ENCODE measurements at places on chromosomes 2 and 18.

- no peak for DNase-seq
Measured at GRCh38 chr2:221282386-221282785, 289.7 kb downstream of the EPHA4 start.

GRCh38 chr2:43737097-43737854 lies 36.6 kb upstream of the DYNC2LI1 start:
- DNase-seq, result no peak

- DNase-seq, result no peak
Measured at GRCh38 chr18:8073167-8073566, 506.1 kb downstream of the PTPRM start.

- DNase-seq, result no peak
Measured at GRCh38 chr2:154402213-154402612, 296.3 kb upstream of the KCNJ3 start.

- no peak for DNase-seq
Measured at GRCh38 chr2:130380096-130380934, 24.5 kb downstream of the PTPN18 start.

- DNase-seq, result no peak
Measured at GRCh38 chr2:159086342-159086741, 117.9 kb downstream of the TANC1 start.

GRCh38 chr2:71788186-71788525 lies 334.8 kb downstream of the DYSF start:
- no peak for DNase-seq

DNA sequence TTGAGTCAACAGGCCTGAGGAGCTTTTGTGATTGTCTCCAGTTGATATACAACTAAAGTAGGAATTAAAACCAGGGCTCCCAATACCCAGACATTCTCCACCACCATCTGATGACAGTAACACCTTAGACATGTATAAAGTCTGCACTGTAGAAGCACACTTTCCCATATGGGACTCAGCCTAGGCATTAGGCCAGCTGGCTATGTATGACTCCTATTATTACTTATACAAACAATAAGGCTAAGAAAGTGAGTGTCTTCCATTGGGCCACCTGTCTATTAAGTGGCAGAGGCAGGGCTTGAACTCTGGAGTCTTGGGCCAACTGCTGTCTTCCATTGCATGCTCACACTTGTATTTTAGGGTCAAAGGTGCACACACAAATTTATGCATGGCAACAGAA lies 32.1 kb upstream of the COLEC12 start:
- no peak for DNase-seq

GRCh38 chr2:240520130-240520973 lies 37.4 kb downstream of the ANKMY1 start:
- DNase-seq, result no peak

- DNase-seq, result no peak
Measured at GRCh38 chr2:149906886-149907285, 319.3 kb upstream of the MMADHC start.

All from CD4-positive, alpha-beta memory T cell (primary cell).